ENCODE measurements at places on chromosomes 3 and 15.

DNA sequence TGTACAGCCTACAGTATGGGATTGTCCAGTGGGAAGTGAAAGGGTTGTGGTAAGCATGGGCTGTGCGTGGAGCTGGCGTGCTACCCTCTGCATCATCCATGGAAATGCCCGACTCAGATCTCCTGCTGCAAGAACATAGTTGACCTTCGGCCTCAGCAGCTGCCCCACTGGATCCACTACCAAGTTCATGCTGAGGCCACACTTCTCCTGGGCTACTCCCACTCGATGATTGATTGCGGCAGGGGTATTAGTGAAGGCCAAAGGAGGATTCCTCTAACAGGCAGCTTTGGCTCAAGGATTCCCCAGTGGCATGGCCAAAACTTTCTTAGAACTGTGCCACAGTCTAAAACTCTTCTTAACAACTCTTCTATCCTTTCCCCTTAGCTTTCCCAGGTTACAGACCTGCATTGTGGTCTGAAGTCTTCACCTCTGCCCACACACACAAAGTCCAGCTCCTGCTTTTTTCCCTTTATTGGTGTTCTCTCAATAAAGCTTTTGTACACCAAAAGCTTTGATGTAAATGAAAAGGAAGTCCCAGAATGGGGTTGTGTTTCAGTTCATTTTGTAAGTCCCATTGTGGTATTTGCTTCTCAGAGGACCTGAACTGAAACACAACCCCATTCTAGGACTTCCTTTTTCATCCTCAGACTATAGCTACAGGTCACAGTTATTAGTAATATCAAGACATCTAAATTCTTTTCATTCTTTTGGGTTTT lies 4.9 kb upstream of the TBC1D5 start:
- DNase-seq = no peak

DNA sequence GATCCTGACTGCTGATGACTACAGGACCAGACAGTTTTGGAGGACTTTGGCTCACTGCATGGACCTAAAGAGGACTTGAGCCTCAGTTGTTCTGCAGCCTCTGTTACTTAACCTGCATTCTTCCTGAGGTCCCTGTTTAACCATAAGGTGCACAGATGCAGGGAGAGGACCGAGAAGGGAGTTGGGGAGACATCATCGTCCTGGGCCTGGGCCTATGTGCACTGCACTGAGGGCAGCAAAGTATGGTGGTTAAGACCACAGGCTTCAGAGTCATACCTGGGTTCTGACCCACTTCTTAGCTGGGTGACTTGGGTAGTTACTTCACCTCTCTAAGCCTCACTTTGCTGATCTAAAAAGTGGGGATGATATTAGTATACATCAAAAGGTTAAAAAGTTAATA lies 21.9 kb downstream of the KY start:
- DNase-seq = no peak

DNA sequence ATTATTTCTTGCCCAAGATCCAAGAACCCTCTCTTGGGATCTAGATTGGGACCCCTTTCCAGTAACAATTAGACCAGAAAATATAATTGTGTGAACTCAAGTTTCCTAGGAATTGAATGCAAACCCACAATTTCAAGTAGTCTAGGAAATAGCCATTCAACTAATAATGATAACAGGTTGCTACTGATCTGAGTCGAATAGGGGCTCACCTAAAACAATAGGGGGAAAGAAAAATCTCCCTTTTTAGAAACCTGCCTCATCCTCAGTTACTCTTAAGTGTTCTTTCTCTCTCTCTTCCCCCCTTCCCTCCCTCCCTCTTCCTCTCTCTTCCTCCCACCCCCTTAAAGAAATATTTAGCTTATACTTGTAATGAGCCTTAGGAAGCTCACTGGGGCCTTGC lies 555.3 kb downstream of the IGSF11 start:
- DNase-seq = no peak

- no peak for DNase-seq
Measured at GRCh38 chr15:99720533-99720932, 12.7 kb downstream of the LYSMD4 start.

DNA sequence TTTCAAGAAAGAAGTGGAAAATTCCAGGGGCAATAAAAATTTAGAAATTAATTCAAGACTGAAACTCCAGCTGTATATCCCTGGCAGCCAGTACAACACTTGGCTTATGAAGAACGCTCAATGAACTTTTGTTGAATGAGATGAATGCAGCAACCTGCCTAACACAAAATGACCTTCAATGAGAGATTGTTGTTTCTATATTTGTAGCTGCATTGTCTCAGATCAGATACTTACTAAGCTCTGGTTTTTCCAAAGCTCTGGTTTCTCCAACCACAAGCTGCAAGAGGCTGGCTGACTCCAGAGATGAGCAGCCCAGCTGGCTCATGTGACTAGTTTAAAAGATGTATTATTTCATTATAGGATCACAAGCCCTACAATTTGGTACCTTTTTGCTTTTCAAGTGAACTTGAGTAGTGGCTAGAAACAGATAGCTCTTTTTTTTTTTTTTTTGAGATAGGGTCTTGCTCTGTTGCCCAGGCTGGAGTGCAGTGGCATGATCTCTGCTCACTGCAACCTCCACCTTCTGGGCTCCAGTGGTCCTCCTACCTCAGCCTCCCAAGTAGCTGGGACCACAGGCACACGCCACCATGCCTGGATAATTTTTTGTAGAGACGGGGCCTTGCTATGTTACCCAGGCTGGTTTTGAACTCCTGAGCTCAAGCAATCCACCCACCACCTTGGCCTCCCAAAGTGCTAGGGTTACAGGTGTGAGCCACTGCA lies 57.4 kb downstream of the UMPS start:
- DNase-seq = no peak

DNA sequence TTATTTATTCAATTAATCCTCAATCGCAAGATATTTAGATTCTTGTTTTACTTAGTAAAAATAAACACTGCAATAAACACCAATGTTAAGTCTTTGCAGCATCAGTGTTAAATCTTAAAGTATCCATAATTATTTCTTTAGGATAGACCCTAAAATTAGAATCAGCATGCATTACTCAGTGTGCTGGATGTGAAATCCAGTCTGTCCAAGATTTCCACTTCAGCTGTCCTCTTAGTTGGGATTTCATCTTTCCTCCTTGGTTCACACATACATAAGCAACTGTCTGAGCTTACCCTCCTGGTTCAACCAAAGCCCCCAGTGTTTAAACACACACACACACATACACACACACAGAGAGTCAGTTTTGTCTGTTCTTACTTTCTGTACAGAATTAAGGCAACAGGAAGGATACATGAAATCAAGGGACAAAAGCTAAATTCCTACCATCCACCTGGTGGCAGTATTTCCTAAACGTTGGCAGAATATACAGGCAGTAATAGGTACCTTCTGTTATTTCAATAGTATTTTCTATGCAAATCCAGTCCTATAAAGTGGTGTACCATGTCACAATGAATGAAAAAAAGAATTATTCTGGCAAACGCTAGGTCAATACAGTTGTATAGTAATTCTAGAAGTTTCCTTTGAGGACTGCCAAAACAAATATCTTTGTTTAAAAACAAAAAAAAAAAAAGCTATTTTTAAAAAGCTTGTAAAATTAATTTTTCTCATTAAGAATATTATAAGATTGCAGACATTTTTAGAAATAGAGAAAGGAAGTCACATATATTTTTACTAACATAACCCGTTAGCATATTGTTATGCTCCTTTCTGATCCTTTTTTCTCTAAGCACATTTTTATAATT lies 27.3 kb upstream of the DMXL2 start:
- DNase-seq = no peak

DNA sequence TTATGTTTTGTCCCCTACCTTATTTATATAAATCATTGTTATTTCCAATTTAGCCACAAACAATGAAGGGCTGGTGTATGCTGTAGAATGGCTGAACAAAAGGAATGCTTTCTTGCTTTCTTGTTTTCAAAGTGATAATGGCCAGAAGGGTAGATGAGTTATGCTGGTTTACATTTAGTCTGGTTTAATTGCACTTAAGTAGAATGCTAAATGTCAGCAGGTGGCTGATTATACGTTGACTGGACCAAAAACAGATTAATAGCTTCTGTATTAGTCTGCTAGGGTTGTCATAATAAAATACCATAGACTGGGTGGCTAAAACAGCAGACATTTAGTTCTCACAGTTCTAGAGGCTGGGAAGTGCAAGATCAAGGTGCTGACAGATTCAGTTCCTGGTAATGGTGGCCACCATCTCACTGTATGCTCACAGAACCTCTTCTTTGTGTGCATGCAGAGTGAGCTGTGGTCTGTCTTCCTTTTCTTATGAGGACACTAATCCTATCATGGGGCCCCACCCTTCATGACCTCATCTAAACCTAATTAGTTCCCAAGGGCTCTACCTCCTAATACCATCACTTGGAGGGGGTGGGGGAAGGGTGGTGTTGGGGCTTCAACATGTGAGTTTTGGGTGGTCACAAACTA lies 17.1 kb upstream of the XIRP1 start:
- DNase-seq = peak; percentile 33

GRCh38 chr3:70256566-70256965 lies 55.9 kb downstream of the MDFIC2 start:
- DNase-seq = no peak

DNA sequence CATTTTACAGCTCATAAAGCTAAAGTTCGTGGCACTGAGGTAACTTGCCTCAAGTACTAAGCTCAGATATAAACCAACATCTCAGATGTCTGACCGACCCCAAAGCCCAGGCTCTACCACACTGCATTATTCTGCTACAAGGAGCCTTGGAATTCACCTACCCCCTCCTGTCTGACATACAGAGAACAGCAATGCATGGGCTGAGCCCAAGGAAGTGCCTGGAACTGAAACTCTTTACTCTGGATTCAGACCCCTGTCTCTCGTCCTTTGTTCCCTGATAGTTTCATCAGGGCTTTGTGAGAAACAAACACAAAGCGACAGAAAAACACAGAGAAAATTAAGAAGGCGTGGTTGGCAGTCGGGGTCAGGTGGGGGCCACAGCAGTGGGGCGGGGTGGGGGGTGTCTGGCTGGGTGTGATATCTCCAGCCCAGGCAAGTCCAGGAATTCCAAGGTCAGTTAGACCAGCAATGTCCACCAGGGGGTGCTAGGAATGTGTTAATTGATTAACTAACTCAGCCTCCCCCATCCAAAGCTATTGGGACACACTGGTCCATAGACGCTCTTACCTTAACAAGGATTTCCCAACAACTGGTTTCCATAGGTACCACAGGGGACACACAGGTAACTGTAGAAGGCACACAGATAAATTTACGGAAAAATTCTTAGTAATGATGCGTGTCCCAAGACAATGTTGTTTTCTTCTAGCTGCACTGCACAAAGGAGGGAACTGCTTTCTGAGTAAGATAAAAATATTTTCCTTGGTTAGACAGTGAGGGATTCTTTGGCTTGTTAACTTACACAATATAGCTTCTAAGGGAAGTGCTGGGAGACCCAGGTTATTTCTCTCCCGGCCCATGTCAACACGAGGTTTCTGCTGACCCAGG lies 18.8 kb upstream of the SSUH2 start:
- DNase-seq = peak; percentile 88

- DNase-seq = no peak
Measured at GRCh38 chr3:51605938-51606337, 65.1 kb upstream of the TEX264 start.

GRCh38 chr15:89822951-89823711 lies 8.5 kb upstream of the ANPEP start:
- no peak for DNase-seq

GRCh38 chr3:96705895-96706294 lies 108.5 kb upstream of the EPHA6 start:
- no peak for DNase-seq

Measured in ELF-1 (cell line).